ENCODE measurements at places on chromosomes 5 and 9.
A peak's percentile ranks its signal among the peaks of the same experiment; 100 is the strongest.

- DNase-seq, result peak; percentile 22
Measured at GRCh38 chr5:155222393-155222792, 208.8 kb downstream of the KIF4B start.

GRCh38 chr5:142053426-142054151 is 40.8 kb upstream of the GNPDA1 start:
- DNase-seq, result no peak

GRCh38 chr5:163916376-163916775 is 411.0 kb downstream of the MAT2B start:
- DNase-seq, result no peak

DNA sequence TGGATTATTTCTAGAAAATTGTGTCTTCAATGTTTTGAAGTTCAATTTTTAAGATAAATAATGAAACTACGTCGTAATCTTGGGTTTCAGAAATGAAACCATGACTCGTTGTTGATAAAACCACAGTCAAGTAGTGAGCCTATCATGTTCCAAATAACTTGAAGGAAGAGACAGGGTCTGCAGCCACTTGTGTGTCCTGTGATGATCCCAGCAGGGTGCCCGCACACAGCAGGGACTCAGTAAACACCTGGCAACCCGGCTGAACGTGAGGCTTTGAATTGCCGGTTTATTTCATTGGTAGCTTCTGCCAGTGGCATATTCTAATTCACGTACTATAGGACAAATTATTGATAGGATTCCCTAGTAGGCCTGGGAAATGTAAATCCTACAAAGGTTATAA is 679.6 kb downstream of the IRX1 start:
- no peak for DNase-seq

DNA sequence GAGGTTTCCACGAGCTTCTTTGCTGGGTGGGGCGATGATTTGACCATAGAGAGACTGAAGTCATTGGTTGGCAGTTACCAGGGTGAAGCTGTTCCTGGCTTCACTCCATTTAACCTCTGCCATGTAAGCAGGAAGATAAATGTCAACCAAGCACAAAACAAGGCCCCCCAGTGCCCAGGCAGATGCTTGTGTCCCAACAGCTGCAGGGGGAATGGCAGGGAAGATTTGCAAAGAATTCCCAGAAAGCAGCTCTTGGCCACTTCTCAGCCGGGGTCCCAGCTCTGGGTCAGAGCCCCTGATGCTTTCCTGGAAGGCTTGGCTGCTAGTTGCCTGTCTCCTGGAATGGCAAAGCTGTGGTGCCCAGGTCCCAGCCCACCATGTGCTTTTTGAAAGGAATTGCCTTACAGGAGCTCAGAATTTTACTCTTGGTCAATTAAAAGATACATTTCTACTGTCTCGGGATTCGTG is 383.4 kb downstream of the ENC1 start:
- DNase-seq, result no peak

GRCh38 chr9:114757395-114757794 is 48.4 kb downstream of the TNFSF15 start:
- DNase-seq, result no peak

DNA sequence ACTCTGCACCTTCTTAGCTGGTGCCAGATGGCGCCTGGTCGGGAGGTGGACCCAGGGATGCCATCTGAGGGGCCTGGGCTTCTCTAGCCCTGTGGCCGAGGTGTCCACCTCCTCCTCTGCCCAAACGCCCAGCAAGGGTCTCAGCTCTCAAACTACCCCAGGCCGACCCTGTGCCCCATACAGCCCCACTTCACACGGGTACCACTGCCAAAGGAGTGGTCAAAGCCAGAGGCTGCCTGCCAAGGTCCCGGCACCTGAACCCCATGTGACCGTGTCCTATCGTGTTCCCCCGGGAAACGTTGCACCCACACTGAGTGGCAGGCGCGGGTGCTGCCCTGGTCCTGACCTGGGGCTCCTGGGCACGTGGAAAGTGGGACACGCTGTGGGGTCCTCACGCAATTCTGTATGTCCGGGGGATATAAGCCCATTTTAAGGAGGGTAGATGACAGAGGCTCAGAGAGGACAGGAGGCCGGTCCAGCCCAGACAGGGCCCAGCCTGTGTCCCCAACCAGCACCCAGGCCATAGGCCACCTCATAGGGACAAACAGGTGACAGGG is 1.9 kb downstream of the ENTPD8 start:
- DNase-seq, result peak; percentile 79

GRCh38 chr5:154405078-154405792 is 40.6 kb upstream of the SAP30L start:
- peak; percentile 83 for DNase-seq

DNA sequence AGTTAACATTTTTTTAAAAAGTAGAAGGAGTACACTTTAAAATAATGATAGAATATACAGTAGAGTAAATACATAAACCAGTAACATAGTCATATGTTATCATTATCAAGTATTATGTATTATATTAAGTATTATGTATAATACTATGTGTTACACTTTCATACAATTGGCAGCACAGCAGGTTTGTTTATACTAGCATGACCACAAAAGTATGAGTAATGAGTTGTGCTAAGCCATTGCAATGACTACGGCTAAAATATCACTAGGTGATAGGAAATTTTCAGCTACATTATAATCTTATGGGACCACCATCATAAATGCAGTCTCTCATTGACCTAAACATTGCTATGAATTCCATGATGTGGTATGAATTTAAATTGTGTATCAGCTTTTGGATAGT is 506.0 kb downstream of the HTR1A start:
- DNase-seq, result no peak

- DNase-seq, result no peak
Measured at GRCh38 chr9:96524045-96524444, 74.1 kb downstream of the HABP4 start.

- DNase-seq, result no peak
Measured at GRCh38 chr9:113471566-113471965, 8.0 kb downstream of the RGS3 start.

- no peak for DNase-seq
Measured at GRCh38 chr9:15220658-15221318, 86.2 kb downstream of the TTC39B start.

GRCh38 chr5:111461255-111461671 is 51.1 kb downstream of the STARD4 start:
- DNase-seq, result peak; percentile 35

DNA sequence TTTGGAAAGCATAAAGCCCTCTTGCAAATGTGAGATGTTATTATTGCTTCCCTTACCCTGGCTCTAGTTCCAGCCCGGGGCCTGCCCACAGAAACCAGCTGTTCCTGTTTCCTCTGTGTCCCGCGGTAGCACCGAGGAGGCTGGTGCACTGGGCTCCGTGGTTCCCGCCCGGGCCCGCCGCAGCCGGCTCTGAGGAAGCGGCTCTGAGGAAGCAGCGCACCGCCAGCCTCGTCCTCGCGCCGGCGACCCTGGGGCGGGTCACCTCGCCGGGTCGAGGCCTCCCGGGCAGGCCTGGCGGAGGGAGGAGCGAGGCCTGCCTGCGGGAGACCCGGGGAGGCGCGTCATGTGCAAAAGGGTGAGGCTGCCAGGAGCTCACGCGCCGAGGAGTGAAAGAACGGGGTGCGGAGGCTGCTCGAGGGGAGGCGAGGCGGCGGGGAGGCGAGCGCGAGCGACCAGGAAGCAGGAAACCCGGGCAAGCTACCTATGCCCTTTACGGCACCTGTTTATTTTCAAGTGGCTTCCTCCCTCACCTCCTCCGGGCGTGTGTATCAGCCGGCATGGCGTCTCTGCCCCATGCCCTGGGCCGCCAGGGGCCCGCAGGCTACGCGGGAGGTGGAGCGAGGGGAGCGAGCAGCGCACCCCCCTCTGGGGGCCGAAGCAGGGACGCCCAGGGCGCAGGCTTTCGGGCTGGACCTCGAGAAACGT is 61.3 kb upstream of the MEGF10 start:
- DNase-seq, result no peak

- DNase-seq, result peak; percentile 39
Measured at GRCh38 chr9:6632516-6633183, 12.9 kb downstream of the GLDC start.

DNA sequence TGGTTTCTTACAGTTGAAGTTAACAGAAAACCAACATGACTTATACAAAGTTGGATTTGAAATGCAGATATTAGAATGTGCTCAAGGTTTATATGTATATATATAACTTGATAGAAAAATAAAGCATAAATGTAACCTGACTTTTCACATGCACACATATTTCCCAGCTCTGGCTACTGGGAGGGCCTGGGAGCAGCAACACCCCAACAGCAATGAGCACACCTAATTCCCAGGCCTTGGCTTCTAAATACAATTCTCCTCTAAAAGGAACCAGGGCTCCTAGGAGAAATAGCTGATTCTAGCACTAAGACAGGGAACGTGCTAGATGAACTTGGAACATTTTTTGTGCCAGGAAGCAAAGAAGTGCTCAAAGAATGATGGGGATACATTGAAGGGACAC is 42.1 kb downstream of the DENND1A start:
- DNase-seq, result no peak

- no peak for DNase-seq
Measured at GRCh38 chr5:93735378-93735777, 6.0 kb downstream of the POU5F2 start.

DNA sequence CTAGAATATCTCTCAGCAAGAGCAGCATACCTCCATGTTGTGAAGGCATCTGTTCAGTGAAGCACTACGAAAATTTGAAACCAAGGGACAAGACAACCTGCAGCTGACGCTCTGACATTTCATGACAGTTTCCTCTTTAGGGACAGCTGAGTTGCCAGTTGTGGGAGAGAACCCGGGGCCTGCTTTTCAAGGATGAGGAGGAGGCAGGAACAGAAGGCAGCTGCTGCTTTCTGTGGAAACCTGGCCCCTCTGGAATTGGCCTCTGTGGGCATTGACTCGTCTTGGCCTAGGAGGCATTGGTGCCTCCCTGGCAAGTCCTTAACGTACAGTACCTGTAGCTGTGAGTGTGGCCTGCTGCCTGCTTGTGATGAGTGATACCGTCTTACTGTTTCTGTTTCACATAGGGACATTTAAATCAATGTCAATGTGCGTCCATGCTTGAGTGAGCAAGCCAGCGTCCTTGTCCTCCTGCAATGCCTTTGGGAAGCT is 21.6 kb downstream of the SLC46A2 start:
- no peak for DNase-seq

GRCh38 chr5:116482394-116482793 is 92.2 kb downstream of the SEMA6A start:
- no peak for DNase-seq

DNA sequence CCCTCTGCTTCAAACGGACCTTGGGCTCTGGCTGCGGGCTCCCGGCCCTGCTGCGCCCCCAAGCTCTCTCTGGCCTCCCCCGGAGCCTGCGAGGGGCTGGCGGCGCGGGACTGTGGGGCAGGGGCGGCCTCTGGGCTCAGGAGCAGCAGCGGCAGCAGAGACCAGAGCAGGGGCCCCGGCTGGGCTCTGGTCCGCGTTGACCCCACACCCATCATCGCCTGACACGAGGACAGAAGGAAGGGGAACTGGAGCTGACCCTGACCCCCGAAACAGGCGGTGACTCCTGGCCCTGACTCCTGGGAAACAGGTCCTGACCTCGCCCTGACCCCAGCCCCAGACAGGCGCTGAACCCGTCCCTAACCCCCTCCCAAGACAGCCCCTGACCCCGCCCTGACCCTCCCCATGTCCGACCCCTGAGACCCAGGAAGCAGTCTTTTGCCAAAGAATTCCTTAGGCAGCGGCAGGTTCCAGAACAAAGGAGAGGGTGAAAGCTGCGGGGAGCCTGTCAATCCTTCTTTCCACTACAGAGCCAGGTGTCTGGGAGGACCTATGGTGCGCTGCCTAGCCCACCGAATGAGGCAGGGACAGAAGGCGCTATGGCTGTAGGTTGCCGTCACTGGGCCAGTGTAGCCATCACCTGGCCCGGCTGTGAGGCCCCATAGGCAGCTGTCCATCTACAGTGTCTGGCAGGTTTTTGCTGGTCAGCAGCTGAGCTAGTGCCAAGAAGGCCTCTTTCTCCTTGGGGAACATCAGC is 74.7 kb upstream of the SPTLC1 start:
- no peak for DNase-seq

DNA sequence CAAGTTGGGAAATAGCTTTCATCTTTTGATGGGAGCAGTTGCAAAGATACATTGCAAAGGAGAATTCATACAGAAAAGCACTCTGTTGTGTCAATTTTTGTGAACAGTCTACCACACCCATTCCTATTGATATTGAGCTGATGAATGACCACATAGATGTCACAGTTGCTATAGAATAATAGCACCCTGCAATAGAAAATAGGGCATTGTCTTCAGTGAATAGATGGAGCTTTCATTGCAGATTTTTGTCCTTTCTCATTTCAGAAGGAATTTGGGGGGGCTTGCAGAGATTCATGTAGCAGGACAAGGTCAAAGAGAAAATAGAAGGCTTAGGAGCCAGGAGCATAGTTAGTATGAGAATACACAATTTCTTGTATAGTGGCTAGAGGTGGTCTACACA is 237.9 kb downstream of the TMEM38B start:
- DNase-seq, result no peak

DNA sequence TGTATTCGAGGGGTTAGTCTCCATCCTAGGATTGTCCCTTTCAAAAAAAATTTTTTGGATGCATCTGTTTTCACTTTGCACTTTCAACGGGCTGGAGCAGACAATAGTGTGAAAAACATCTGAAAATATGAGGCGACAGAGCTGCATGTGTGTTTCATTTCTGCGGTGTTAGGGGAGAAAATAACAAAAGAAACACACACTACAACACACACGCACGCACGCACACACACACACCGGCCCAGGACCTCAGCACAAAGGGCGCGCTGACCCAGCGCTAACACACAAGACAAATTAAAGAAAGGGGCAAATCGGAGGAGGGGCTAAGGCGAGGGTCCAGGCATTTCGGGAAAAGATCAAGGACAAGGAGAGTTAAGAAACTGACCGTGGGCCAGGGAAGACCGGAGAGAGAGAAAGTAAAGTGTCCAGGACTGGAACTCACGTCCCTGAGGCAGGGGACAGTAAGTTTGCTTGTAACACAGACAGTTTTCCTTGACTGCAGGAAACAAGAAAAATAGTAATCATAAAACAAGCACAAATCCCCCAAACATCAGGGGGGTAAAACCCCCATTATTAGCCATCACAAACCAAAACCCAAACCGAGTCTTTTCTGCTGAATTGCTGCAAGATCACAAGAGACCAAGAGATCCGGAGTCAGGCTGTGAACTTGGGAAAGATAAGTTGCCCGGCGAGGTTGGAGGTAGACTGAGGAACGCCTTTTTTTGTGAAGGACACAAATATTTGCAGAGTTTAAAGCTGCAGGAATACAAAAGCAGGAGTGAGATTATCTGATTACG is 302.1 kb downstream of the PARP8 start:
- no peak for DNase-seq

DNA sequence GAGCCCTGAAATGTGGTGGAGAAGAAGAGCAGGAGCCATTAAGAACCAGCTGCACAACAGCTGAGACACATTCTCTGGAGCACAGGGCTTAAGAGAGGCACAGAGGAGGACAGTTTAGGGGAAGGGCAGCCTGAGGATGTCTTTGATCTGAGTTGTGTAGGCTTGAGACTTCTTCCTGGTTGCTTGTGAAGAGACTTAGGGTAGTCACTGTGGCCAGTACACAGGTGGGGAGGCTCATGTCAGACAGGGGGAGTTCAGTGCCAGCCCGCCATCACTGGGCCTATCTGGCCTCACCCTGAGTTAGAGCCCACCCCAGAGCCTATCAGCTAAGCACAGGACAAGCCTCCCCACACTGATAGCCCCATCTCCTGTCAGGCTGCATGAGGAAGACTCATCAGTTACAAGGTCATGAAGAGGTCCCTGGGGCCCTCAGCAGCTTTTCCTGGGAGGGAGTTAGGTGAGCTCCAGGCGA is 19.8 kb downstream of the SLC22A4 start:
- no peak for DNase-seq

- DNase-seq, result no peak
Measured at GRCh38 chr9:90052366-90052765, 447.6 kb downstream of the GADD45G start.
